Epithelial cell of proximal tubule (primary cell): ENCODE measurements at places on chromosomes 5 and 9. TPM values are rescaled to one million over a fixed set of nuclear protein-coding genes. Genes with fewer than 3 reads are reported as not detected.

DNA sequence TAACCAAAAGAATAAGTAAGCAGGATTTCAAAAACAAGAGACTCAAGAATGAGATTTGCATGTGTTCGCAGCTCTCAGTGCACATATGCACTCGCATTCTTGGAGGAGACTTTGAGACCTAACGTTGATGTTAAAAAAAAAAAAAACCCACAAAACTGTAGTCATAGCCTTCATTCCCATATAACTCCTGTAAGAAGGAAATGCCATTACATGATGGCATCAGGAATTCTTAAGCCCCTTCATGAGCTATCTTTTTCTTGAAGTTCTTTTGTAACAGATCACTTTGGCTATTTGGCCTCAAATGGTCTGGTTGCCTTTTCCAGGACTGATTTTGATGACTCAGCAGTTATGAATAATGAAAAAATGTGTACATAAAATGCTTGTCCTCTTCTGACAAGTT is 113.8 kb downstream of the ALDH1A1 start:
- DNase-seq: no peak

GRCh38 chr5:140403613-140404012 is 2.0 kb downstream of the ANKHD1 start:
- no peak for DNase-seq

GRCh38 chr5:65866837-65867521 is 59.4 kb upstream of the ERBIN start:
- DNase-seq: no peak

DNA sequence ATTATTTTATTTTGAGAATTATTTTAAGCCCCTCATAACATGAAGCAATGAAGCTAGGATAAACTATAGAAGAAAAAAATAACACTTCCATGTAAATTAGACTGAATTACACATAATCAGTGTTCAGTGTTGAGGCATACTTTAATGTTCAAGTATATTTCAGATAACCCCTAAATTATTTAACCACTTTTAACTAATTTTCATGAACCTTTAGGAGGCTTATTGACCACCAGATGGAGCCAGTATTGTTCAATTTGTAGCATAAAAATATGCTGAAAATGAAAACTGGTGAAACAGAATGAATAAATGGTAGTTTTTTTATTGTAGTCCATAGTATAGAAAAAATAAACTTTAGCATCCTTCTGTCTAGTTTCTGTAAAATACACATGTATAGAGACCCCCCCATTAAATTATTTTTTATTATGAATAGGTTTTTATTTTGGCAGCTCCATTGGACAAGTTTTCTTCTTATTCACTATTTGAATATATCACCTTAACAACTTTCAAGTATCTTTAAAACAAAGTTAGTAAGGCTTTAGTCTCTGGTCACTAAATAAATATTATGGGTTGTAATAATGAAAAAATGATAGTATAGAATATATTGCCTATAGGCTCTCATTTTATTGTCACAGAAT is 190.1 kb downstream of the CWC27 start:
- no peak for DNase-seq

DNA sequence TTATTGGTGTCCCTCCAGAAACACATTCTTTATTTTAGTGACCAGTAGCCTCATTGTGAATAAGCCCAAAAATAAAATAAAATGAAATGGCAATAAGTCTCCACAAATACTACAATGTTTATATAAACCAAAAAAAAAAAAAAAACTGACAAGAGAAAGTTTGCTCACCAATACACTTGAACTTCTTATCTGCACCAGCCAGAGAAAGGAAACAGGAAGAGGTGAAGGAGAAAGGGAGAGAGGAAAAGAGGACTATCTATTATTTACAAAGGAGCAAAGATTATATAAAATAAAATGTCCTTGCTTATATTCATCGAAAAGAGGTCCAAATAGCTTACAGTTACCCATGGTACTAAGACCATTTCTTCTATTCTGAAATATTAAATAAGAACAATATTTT is 176.4 kb upstream of the CCNG1 start:
- DNase-seq: no peak

- DNase-seq: no peak
These were observed 1.8 kb downstream of the ARRDC1 start for GRCh38 chr9:137607141-137607857.

DNA sequence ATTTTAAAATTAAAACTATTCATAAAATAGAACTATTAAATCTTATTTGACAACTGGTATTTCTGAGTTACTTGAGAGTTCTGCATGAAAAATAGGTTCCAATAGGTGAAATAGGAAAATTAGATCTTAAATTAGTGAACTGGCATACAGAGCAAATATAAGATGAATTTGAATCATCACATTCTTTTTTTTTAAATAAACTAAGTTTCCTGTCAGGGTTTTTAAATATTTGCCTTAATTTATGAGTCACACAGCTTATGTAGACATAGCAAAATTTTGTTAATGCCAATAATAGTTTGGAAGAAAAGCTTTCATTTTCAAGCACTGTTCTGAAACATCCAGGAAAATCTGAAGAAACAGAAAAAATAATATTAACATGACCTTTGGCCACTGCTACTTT is 311.7 kb upstream of the HAPLN1 start:
- DNase-seq: no peak

DNA sequence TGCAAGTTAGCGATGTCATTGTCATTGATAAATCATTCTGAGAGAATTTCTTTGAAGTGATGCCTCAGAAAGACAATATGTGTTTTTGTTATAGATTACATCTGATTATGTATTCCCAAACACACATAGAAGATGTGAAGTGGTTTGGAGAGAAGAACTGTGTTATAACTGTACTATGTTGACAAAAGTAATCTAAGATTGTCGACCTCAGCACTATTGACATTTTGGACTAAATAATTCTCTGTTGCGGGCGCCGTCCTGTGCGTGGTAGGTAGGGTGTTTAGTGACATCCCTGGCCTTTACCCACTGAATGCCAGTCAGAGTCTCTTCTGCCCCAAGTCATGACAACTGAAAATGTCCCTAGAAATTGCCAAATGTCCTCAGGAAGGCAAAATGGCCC is 77.8 kb downstream of the CFAP90 start:
- no peak for DNase-seq

DNA sequence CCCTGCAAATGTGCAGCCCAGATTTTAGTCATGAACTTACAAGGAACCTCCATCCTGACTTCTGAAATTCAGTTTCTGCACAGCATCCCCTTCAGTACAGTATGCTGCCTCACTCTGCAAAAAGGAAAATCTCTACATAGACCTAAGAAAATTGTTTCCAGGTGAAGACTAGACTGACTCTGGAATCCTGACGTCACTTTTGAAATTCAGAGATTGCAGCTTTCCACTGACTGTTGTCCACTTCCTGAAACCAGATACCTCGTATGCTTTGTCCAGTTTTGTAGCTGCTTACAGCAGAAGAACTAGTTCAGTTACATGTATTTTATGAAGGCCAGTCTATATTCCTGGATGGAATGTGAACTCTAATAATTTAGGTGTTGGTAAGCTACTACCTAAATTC is 629.3 kb upstream of the ST8SIA4 start:
- DNase-seq: no peak

DNA sequence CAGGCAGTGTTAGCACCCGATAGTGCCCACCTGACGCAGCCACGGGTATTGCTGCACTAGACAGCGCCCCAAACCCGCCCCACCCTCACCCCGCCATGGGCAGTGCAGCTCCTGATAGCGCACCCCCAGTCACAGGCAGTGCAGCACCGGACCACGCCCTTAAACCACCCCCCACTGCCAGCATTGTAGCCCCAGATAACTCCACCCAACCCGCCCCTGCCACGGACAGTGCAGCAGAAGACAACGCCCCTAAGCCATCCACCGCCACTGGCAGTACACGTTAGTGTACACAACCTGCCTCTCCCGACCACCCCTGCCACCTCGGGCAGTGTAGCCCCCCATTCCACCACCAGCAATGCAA is 825 bp upstream of the PCAT7 start:
- no peak for DNase-seq

- DNase-seq: no peak
These were observed 306.3 kb downstream of the ENC1 start for GRCh38 chr5:74334062-74334761.

- DNase-seq: no peak
These were observed 289.4 kb downstream of the DMAC1 start for GRCh38 chr9:7510199-7510598.

DNA sequence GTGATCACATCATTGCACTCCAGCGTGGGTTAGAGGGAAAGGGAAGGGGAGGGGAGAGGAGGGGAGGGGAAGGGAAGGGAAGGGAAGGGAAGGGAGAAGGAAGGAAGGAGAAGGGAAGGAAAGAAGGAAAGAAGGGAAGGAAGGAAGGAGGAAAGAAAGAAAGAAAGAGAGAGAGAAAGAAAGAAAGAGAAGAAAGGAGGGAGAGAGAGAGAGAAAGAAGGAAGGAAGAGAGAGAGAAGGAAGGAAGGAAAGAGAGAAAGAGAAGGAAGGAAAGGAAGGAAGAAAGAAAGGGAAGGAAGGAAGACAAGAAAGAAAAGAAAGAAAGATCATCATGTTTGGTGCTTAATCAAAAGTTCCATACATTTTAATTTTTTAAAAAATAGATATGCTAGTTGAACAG is 136.2 kb downstream of the CMYA5 start:
- no peak for DNase-seq

DNA sequence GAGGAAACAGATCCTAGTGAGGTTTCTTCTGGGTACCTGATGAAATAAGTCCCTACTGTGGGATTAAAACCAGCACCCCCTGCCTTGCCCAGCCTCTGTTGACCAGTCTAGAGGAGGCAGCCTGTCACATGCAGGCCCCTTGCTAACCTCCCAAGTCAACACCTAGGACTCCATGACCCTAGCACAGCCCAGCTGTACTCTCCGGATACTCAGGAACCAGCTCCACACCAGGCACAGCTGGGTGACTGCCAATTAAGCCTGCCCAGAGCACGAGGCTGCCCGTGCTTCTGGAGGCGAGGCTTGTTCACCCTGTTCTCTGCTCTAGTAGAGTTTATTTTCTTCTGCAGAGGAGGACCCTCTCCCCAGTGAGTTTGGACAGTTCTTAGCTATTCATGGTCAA is 92.5 kb downstream of the SNX24 start:
- DNase-seq: peak; percentile 1

The CD72 gene
- 0.51 and 1.2 TPM in 2 replicates for total RNA-seq

The C5orf24 gene
- total RNA-seq: 36.8 and 38.5 TPM in 2 replicates

The PCDHGB3 gene
- 0.14 and 1.1 TPM in 2 replicates for total RNA-seq

The PRSS3 gene
- 2.7 and 5.7 TPM in 2 replicates for total RNA-seq

The MLANA gene
- not detected in 2 replicates for total RNA-seq

The COMMD10 gene
- 32.2 and 33.6 TPM in 2 replicates for total RNA-seq

The LARP1 gene
- total RNA-seq: 106 and 111 TPM in 2 replicates

The FBP1 gene
- total RNA-seq: 1.6 and 2.9 TPM in 2 replicates

The OBP2B gene
- total RNA-seq: not detected in 2 replicates

The ZNF618 gene
- 3.9 and 5.6 TPM in 2 replicates for total RNA-seq

The ADAMTS19 gene
- total RNA-seq: 0.12 and 0.72 TPM in 2 replicates
